Activated naive CD4-positive, alpha-beta T cell treated with anti-CD3 and anti-CD28 coated beads, Interleukin-2, amount 50 U/mL, for 16 hours (primary cell): ENCODE measurements at places on chromosomes 4 and X.

- DNase-seq, result no peak
These were observed 109.0 kb upstream of the AADAT start for GRCh38 chr4:170198747-170199146.

- DNase-seq, result no peak
These were observed 54.9 kb downstream of the LINC00632 start for GRCh38 chrX:140764401-140764919.

GRCh38 chr4:64417974-64418373, 8.7 kb upstream of the TECRL start:
- no peak for DNase-seq

DNA sequence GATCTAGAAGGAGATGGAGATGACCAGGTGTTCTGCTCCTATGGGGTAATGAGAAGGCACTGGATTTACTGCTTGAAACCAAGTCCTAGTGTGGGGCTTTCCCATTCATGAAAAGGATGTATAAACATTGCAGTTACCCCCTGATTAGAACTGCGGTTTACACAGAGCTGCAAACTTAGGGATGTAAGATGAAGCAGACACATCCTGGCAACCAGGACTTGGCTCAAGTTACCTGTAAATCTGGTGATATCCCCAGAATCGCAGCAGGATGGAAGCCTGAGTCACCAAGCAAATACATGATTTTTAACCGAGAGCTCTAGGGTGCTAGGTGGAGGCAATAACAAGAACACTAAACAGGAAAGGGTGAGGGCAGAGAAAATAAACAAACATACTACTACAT, 178.6 kb upstream of the MAMLD1 start:
- no peak for DNase-seq

- no peak for DNase-seq
These were observed 198.9 kb downstream of the ANK2 start for GRCh38 chr4:113248320-113248719.

GRCh38 chrX:1463581-1463980, 10.9 kb upstream of the ASMTL start:
- no peak for DNase-seq

- DNase-seq, result no peak
These were observed 22.3 kb upstream of the RASGEF1B start for GRCh38 chr4:81494031-81494431.

GRCh38 chrX:30153881-30154260, 61.5 kb upstream of the MAGEB2 start:
- no peak for DNase-seq

DNA sequence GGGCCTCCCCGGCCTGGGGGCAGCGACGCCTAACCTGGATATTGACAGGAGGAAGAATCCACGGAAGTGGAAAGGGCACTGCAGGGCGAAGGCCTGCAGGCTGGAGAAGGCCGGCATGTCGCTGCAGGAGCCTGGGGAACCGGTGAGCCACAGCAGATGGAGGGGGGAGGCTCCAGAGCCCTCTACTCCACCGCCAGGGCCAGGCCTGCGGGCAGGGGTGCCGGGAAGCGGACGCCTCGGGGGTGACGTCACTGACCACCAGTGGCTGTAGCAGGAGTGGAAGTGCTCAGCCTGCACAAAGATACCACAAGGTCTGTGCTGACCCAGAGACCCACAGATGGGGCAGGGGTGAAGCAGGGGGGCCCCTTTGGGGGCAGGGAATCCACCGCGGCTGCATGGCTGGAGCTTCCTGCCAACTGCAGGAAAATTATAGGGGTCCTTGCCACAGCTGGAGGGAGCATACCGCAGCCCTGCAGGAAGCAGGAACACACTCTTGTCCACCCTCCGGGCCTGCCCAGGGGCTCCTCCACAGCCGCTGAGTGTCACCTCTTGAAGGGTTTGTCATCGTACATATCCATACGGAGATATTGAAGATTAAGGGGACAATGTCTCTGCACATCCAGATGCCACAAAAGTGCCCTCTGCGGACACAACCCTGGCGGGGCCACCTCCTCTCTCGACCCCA, 7.6 kb upstream of the HTRA3 start:
- no peak for DNase-seq

DNA sequence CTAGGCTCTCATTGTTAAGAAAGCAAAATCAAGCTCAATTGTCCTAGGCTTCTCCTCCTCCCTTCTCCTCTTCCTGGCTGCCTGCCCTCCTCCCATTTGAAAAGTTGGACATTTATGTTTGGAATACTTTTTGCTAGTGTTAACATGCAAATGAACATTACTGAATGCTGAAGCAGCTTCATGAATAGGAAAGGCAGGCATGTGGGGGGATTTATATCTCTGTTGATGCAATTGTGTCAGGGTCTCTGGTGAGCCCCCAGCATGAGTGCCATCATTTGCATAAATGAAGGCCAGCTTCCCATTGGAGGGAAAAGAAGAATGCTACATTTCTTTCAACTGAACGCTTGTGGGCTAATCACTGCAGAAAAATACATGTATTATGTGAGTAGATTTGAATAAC, 160.1 kb upstream of the NDST3 start:
- DNase-seq, result no peak
